ENCODE measurements at places on chromosomes 1 and 21. TPM values are rescaled to one million over a fixed set of nuclear protein-coding genes. Genes with fewer than 3 reads are reported as not detected.
A peak's percentile ranks its signal among the peaks of the same experiment; 100 is the strongest.

DNA sequence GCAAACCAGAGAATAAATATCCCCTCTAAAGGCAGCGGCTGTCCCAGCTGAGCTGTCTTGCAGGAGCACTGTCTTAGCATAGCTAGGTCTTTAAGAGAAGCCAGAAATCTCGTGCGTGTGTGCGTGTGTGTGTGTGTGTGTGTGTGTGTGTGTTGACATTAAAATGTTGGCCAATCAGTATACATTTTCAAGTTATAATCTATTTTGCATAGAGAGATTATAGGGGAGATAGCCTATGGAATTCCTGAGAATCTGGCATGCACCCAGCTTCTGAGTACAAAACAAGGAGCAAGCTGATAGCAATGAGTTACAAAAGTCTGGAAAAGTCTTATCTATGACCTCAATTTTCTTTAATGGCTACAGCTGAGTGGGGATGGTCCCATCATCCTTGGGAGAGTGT is 17.7 kb downstream of the METTL13 start:
- no peak for DNase-seq

- no peak for DNase-seq
Measured at GRCh38 chr1:33322870-33323585, 2.1 kb upstream of the A3GALT2 start.

GRCh38 chr1:222555992-222556615 is 8.2 kb upstream of the HHIPL2 start:
- DNase-seq = peak; percentile 76

- no peak for DNase-seq
Measured at GRCh38 chr1:61956016-61956645, 213.9 kb downstream of the PATJ start.

DNA sequence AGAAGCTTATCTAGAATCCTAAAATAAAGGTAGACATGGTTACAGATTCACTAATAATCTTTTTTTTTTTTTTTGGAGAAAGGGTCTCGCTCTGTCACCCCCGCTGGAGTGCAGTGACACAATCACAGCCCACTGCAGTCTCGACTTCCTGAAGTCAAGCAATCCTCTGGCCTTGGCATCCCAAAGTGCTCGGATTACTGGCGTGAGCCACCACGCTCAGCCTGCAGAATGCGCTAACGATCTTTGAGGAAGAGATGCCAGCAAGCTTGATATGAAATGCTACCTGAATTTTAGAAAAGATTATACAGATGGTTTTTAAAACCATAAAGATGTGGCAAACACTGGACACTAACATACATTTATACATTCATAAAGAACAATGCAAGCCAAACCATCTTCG is 4.1 kb upstream of the GNPAT start:
- DNase-seq = no peak

- no peak for DNase-seq
Measured at GRCh38 chr1:201266774-201267173, 16.5 kb upstream of the PKP1 start.

GRCh38 chr1:68384872-68385411 is 64.8 kb downstream of the RPE65 start:
- no peak for DNase-seq

DNA sequence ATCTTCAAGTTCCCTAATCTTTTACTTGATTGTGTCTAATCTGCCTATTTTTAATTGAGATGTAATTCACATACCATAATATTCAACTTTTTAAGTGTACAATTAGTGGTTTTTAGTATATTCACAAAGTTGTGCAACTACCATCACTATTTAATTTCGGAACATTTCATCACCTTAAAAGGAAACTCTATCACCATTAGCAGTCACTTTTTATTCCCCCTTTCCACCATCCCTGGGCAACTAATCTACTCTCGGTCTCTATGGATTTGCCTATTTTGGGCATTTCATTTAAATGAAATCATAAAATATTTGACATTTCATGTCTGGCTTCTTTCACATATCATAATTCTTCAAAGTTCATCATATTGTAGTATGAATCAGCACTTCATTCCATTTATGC is 30.6 kb upstream of the HYI start:
- DNase-seq = no peak

- no peak for DNase-seq
Measured at GRCh38 chr1:209702832-209703231, 1.8 kb upstream of the HSD11B1 start.

GRCh38 chr1:101185421-101185820 is 51.4 kb upstream of the S1PR1 start:
- DNase-seq = no peak

- DNase-seq = peak; percentile 27
Measured at GRCh38 chr1:28580722-28581530, 11.1 kb upstream of the RAB42 start.

Gene CFAP57
- total RNA-seq = not detected

Gene EPHA2
- 10.9 TPM for total RNA-seq

Gene PTGER3
- not detected for total RNA-seq

Gene PTPN14
- 2.3 TPM for total RNA-seq

Gene GRIK3
- total RNA-seq = not detected

Gene SH3BGR
- total RNA-seq = 2.1 TPM

Gene PLCH2
- total RNA-seq = 1.6 TPM

Data from right lobe of liver (tissue), 6 donors.